Brain pericyte (primary cell): ENCODE measurements at places on chromosomes 11 and 22.

- DNase-seq, result no peak
Measured at GRCh38 chr11:4682623-4683419, 14.8 kb downstream of the OR51E2 start.

- no peak for DNase-seq
Measured at GRCh38 chr11:96188243-96189006, 154.6 kb downstream of the MAML2 start.

- no peak for DNase-seq
Measured at GRCh38 chr11:6927030-6927617, 898 bp downstream of the ZNF215 start.

DNA sequence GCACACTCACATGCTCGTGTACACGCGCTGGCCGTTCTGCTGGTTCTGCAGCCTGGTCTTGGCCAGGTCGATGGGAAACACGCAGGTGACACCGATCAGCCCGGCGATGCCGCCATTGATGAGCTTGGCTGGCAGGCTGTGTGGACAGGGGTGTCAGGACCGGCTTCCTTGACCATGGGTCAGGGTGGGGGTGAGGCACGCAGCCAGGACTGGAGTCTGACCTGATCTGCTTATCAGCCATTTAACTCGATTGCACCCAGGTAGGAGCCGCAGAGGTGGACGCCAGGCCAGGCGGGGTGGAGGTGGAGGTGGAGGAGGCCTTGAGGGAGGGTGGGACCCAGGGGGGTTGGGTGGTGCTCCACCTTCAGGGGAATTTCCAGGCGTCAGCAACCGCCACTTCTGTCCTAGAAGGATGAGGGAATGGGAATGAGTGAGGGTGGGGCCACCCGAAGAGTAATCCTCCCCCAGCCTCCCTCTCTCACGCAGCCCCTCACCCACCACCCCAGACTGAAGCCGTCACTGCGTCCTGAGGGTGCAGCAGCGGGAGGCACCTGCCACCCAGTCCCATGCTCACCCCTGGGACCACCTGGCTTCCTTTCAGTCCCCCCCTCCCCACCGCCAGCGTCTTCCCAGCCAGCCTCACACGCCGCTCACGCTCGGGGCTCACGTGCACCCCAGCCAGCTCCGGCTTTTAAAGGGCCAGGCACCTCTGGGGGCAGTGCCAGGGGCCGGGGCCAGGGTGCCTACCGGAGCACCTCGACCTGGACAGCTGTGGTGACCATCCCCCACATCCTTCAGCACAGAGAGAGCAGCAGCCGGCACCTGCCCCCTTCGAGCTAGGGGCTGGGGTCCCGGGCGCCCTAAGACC, 3.1 kb downstream of the SLC25A22 start:
- no peak for DNase-seq

DNA sequence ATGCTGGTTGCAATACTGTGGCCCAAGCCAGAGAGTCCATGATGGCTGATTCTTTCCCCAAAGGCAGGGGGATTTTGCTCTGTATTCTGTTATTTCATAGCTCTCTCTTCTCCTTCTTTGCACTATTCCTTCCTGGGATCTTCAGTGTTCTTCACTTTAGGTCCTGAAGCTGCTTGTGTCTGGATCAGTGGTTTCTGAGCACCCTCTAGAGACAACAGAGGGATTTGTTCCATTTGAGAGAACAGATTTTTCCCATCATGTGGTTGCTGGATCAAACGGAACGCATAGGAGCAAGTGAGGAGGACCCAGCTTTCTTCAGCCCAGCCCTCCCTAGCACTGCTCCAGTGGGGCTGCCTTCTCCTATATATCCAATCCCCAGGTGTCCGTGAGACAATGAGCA, 68.7 kb upstream of the SYN3 start:
- DNase-seq, result no peak

DNA sequence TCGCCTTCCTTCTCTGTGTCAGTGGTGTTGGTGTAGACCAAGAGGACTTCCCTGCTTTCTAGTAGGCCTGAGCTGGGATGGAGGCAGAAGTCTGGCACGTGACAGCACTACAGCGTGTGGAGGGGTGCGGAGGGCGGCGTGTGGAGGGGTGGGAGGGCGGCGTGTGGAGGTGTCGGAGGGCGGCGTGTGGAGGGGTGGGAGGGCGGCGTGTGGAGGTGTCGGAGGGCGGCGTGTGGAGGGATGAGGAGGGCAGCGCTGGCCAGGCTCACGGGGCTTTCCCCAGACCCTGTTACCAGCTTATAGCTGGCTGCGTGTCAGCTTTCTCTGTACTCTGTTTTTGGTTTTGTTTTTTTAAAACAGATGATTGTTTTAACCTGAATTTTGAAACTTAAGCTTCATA, 45.7 kb upstream of the CTTN start:
- DNase-seq, result no peak

- no peak for DNase-seq
Measured at GRCh38 chr22:25086902-25087282, 112.8 kb upstream of the CRYBB3 start.

DNA sequence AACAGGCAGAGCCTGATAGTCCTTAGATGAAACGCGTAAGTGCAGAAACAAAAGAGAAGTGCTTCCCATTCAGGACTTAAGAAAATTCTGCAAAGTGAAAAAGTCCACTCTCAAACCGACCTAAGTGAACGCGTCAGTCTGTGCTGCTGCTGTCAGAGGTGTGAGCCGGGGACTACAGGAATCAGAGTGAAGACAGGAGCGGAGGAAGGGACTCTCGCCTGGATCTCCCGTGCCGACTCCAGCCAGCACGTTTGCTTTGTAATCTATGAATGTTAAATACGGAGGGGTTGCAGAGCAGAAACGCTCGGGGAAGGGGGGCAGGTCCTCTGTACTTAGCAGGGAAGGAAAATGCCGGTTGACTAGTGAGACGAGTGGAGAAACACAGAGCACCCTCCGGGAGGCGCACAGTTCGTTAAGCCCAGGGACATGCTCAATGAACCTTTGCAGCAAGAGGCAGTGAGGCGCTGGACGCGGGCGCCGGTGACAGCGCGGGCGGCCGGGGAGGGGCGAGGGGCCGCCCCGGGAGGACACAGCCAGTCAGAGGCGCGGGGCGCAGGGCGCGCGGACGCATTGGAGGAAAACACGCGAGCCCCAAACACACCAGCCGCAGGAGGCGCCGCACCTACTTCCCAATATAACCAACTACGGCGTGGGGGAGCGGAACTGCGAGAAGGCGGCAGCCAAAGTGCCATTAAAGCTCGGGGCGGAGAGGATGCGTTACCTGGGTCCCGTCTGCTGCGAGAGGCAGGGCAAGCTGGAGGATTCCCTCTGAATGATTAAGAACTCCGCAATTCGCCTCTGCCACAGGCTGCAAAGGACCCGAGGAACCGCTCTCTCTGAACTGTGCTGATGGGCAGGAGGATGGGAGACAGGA, at the start of gene CNTN5:
Gene CNTN5, plus strand, starts transcription at position 598 of the 874 bp plus-strand sequence.
- DNase-seq, result no peak

DNA sequence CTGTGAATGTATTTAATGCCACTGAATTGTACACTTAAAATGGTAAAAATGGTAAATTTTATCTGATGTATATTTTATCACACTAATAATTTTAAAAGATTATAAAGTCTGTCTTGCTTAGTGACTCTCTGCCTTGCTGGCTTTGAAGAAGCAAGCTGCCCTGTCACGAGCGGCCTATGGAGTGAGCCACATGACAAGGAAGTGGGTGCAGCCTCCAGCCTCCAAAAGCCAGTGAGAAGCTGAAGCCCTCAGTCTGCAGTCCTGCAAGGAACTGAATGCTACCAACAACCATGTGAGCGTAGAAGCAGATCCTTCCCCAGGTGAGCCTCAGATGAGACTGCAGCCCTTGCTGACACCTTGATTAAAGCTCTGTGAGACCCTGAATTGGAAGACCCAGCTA, 20.0 kb downstream of the C11orf24 start:
- no peak for DNase-seq

- DNase-seq, result no peak
Measured at GRCh38 chr11:67179892-67180490, 60.9 kb downstream of the KDM2A start.

GRCh38 chr22:37303821-37304274, 21.5 kb downstream of the CYTH4 start:
- peak; percentile 42 for DNase-seq

GRCh38 chr11:33772870-33773269, 1.4 kb downstream of the FBXO3 start:
- DNase-seq, result no peak

GRCh38 chr11:19433367-19433766, 192.6 kb upstream of the E2F8 start:
- DNase-seq, result no peak

DNA sequence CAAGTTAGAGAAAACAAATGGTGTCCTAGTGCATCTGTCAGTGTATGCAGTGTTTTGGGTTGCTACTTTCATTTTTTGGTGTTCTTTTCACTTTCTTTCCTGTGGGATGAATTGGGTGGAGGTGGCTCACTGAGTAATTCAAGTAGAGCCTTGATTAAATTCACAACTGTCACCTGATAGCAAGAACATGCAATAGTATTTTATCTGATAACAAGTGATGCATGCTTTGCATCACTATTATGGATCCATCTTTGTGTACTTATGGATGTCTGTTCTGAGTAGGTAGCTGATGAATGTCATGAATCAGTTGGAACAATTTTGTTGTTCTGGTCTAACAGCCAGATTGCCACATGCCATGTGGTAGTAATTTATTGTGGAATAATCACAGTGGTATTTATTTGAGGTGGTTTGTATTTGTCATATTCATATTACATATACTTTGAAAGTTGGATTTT, 87.5 kb downstream of the DDX10 start:
- DNase-seq, result no peak

DNA sequence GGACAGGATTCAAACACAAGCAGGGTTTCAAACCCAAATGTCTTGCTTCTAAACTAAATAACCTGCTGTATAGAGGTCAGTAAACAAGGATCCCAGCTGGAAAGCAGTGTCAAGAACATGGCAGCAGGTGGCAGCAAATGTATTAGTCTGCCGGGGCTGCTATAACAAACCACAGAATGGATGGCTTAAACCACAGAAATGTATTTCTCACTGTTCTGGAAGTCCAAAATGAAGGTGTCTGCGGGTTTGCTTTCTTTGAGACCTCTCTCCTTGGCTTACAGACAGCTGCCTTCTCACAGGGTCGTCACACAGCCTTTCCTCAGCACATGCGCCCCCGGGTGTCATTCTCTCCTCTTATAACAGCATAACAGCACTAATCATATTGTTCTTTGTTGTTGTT, 65.1 kb upstream of the LRRC55 start:
- no peak for DNase-seq

- no peak for DNase-seq
Measured at GRCh38 chr11:31873124-31873523, 62.0 kb upstream of the PAX6 start.
